ENCODE measurements at places on chromosomes 4 and X.

DNA sequence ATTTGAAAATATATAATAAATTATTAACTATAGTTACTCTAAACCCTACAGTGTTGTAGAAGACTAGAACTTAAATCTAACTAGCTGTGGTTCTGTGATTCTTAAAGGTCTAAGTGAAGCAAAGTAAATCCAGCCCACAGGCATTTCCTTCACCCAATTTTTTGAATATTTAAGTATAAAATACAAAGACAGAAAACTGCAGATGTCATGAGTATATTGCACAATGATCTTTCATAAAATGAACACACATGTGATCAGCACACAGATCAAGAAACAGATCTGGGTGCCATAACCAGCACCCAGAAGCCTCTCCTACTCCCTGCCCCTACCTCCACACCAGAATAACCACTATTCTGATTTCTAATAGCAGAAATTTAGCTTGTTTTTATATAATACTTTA lies 82.9 kb downstream of the CAMK2D start:
- no peak for DNase-seq

GRCh38 chrX:155070038-155070437 lies 898 bp downstream of the CMC4 start:
- DNase-seq, result no peak

DNA sequence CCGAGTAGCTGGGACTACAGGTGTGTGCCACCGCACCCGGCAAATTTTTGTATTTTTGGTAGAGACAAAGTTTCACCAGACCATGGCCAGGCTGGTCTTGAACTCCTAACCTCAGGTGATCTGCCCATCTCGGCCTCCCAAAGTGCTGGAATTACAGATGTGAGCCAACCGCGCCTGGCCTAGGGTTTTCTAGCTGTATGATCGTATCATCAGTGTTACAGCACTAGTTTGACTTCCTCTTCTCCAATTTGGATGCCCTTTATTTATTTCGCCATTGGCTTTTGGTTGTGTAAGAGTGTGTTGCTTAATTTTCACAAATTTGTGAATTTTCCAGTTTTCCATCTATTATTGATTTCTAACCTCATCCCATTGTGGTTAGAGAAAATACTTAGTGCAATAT lies 5.2 kb downstream of the TKTL1 start:
- DNase-seq, result no peak

GRCh38 chr4:6682862-6683590 lies 10.7 kb upstream of the S100P start:
- no peak for DNase-seq

DNA sequence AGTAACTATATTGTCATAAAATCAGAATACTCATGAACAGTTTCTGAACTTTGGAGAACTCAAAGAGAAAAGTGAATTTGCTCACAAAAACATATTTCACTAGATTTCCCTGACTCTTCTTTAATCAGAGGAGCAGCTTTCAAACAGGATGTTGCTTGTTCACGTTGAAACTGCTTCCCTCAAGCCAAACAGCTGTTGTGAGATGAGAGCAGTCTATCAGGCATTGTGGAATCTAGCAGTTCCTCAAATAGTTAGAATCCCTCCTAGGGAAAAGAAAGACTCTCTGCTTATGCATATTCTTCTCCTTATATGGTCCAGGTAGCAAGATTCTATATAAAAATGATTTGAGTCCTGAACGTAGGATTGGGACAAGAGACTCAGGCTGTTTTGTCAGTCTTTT lies 1012.1 kb downstream of the FAM133A start:
- no peak for DNase-seq

GRCh38 chr4:127698789-127699200 lies 31.4 kb upstream of the SLC25A31 start:
- DNase-seq, result no peak
